ENCODE measurements at places on chromosomes 11 and 22. TPM values are rescaled to one million over a fixed set of nuclear protein-coding genes. Genes with fewer than 3 reads are reported as not detected.

The HBG2 gene
- not detected for total RNA-seq

The HEPN1 gene
- total RNA-seq = not detected

The PANX2 gene
- 1.8 TPM for total RNA-seq

The UBQLN3 gene
- not detected for total RNA-seq

The DNAJB13 gene
- 0.29 TPM for total RNA-seq

The MB gene
- total RNA-seq = 2.6 TPM

Measured in activated CD8-positive, alpha-beta memory T cell treated with anti-CD3 and anti-CD28 coated beads, Interleukin-2, amount 10 ng/mL, durations not matched to agents 7 days and 5 days (primary cell).